H1 (cell line): ENCODE measurements at places on chromosomes 3 and 15. TPM values are rescaled to one million over a fixed set of nuclear protein-coding genes. Genes with fewer than 3 reads are reported as not detected.

- no peak for DNase-seq
Measured at GRCh38 chr3:194245975-194246561, 105.1 kb downstream of the CPN2 start.

DNA sequence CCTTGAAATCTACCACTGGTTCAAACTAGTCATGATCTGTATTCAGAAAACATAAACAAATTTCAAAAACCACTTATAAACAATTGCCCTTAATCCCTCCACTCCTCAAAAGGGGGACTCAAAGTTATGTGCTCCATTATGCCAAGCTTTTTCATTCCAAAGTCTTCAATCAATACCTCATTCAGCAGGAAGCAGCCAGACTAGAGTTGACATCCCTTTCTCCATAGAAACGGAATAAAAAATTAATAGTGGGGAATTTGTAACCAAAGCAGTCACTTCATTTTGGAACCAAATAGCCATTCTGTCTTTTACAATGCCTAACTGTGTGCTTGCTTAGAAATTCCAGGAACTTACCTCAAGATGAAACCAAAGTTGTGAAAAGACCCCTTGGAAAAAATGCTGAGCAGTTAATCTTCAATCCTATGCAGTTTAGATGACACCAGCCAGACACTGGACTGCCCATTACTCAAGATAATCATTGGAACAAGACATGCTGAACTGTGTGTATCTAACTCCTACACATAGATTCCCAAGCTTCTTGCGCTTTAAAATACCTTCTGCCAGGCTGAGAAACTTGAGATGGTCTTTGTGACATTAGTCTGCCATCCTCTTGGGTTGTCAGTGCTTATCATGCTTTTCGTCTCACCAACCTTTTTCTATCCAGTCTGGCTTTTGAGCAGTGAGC lies 406.2 kb downstream of the PLOD2 start:
- DNase-seq: no peak

- DNase-seq: no peak
Measured at GRCh38 chr3:18446149-18446825, 21.1 kb upstream of the SATB1 start.

DNA sequence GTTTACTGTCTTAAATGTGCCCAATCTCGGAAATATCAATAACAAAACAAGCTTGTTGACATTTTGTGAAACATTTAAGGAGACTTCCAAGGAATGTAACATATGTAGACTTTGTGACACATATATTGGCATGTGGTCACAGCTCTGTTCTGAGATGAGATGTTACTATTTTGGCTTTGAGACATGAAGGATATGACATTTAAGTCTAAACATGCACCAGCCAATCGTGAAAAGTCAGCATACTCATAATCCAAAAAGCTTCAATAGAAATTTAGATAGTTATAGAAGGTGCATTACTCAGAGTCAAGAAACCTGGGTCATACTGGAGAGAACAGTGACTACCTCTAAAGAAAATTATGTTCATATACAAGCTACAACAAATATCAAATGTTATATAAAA lies 13.4 kb downstream of the COMMD2 start:
- no peak for DNase-seq

GRCh38 chr15:57158589-57158988 lies 217.7 kb upstream of the CGNL1 start:
- DNase-seq: no peak

GRCh38 chr3:169966951-169967915 lies 626 bp downstream of the SEC62 start:
- DNase-seq: no peak

Gene FSD2
- not detected in 2 replicates for total RNA-seq

- no peak for DNase-seq
Measured at GRCh38 chr3:134427400-134428111, 53.3 kb upstream of the AMOTL2 start.

DNA sequence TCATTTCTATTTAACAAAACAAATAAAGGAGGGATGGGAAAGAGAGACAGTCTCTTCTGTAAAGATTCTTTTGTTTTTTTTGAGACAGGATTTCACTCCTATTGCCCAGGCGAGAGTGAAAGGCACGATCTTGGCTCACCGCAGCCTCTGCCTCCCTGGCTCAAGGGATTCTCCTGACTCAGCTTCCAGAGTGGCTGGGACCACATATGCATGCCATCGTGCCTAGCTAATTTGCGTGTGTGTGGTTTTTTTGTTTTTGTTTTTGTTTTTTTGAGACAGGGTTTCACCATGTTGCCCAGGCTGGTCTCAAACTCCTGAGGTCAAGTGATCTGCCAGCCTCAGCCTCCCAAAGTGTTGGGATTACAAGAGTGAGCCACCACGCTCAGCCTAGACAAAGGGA lies 23.3 kb downstream of the STAG1 start:
- no peak for DNase-seq

GRCh38 chr3:43159131-43159875 lies 53.4 kb upstream of the POMGNT2 start:
- no peak for DNase-seq

- no peak for DNase-seq
Measured at GRCh38 chr15:101188637-101189408, 63.0 kb downstream of the CHSY1 start.
